ENCODE measurements at places on chromosomes 13 and 19.

GRCh38 chr13:102784483-102784882, 10.9 kb upstream of the TEX30 start:
- DNase-seq, result no peak

DNA sequence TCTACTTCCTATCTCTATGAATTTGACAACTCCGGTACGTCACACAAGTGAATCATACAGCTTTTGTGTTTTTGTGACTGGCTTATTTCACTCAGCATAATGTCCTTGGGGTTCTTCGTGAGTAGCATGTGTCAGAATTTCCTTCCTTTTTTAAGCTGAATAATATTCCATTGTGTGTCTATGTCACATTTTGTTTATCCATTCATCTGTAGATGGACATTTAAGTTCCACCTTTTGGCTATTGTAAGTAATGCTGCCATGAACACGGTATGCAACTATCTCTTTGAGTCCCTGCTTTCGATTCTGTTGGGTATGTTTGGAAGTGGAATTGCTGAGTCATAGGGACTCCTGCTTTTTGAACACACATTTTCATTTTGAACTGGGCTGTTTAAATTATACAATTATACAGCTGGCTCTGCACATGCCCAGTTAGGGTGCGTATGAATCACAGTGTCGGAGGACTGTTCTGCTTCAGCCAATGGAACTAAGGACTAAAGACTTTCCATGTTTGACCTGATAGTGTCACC, 43.0 kb upstream of the C13orf42 start:
- DNase-seq, result peak; percentile 1

GRCh38 chr13:96544957-96545356, 449.3 kb downstream of the OXGR1 start:
- DNase-seq, result no peak

- no peak for DNase-seq
These were observed 470.7 kb downstream of the TSHZ3 start for GRCh38 chr19:30878495-30878894.

DNA sequence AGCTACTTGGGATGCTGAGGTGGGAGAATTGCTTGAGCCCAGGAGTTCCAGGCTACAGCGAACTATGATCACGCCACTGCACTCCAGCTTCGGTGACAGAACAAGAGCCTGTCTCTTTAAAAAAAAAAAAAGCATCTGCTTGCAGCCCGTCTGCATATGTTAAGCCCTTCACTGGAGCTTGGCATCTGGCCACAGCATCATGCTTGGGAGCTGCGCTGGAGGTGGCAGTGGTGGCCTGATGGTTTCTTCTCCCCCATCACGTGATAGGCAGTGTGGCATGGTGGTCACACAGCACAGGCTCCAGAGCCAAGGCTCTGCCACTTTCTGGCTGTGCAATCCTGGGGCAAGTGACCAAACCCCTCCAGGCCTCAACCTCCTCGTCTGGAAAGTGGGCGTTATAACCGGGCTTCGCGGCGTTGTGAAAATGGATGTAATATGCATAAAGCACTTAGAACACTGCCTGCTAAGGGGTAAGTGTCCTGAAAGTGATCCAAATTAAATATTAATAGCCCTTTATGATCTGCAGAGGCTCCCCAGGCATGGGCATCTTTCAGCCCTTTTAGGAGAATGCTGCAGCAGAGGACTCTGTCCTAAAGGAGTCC, 24.4 kb downstream of the MARK4 start:
- DNase-seq, result no peak

GRCh38 chr13:57629391-57629804, 2.1 kb upstream of the PCDH17 start:
- peak; percentile 59 for DNase-seq

GRCh38 chr19:679418-680286, 3.5 kb downstream of the FSTL3 start:
- peak; percentile 44 for DNase-seq

GRCh38 chr19:28917621-28918020, 295.3 kb downstream of the UQCRFS1 start:
- no peak for DNase-seq

DNA sequence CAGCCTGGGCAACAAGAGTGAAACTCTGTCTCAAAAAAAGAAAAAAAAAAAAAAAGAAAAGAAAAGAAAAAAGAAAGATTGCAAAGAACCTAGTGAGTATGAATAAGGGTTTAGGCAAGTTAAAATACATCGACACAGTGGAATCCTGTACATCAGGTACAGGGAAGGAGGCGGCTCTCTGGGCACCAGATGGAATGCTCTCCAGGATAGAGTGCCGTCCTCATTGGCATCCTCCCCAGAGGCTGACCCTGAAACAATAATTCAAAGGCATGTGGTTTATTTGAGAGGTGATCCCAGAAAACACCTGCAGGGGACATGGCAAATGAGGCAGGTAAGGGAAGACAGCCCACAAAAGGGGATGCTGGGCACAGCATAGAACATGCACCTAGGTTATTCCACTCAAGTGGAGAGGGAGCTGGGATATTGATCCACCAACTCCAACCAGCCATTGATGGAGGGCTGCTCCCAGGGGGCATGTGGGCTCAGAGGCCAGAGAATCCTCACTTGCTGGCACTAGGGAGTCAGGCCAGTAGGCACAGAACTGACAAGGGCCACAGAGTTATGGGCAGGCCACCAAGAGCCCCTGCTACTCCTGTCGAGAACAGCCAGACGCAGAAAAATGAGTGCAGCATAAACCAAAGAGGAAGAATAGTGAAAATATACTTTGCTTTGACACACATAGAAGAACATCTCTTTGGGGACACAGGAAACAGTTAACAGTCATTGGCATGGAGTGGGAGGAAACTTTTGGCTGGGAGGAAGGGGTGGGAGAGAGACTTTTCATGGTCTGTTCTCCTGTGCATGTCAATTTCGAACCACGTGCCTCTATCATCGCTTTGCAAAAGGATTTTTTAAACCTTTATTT, 4.2 kb downstream of the TSPAN16 start:
- no peak for DNase-seq

- no peak for DNase-seq
These were observed 121.8 kb downstream of the RGCC start for GRCh38 chr13:41579168-41579567.

DNA sequence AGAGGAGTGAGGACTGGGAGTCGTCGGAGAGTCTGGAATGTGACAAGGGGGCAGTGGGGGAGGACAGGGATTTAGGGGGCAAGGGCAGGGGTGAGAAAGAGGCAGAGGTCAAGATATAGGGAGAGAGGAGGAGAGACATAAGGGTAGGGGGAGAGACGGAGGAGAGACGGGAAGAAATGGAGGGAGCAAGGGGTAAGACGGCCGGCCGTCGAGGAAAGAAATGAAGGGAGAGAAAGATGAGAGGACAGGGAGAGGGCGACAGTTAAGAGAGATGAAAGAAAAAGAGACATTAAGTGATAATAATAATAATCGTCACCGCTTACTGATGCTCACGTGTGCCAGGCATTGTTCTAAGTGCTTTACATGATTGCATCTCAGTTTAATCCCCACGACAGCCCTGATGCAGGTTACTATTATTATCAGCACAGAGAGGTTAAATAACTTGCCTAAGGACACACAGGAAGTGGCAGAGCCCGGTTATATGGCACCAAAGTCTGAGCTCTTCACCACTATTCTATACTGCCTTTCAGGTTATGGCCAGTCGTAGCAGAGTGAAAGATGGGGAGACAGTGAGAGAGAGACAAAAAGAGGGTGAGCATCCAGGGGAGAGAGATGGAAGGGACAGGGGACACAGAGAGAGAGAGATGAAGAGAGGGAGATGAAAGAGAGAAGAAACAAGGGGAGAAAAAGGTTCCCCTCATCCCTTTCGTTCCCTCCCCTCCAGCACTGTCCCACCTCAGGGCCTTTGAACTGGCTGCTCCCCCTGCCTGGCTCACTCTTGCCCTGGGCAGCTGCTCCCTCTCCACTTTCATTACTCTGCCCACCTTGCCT, 13.6 kb downstream of the C19orf81 start:
- no peak for DNase-seq

DNA sequence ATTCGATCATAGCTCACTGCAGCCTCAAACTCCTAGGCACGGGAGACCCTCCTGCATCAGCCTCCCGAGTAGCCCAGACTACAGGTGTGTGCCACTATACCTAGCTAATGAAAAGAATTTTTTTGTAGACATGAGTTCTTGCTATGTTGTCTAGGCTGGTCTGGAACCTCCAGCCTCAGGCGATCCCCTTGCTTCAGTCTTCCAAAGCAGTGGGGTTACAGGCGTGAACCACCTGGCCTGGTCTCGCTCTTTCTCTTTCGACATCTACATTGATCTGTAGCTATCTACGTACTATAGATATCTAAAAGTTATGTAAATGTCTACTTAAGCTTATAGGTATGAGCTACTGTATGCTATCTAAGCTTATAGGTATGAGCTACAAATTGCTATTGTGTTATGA, 32.4 kb downstream of the NUMBL start:
- no peak for DNase-seq

- DNase-seq, result no peak
These were observed at the start of gene GRIN3B for GRCh38 chr19:1000095-1000494. GRIN3B (plus strand) TSS chr19:1000419; CDS start chr19:1000438, 19 bp downstream.

DNA sequence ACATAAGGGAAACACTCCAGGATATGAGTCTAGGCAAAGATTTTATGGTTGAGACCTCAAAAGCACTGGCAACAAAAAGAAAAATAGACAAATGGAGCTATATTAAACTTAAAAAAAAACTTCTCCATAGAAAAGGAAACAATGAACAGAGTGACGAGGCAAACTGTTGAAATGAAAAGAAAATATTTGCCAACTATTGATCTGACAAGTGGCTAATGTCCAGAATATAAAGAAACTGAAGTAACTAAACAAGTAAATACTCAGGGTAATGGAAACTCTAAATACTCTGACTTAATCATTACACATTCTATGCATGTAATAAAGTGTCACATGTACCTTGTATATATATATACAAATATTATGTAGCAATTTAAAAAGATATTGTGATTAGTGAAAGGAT, 562.5 kb downstream of the GPC5 start:
- DNase-seq, result no peak

DNA sequence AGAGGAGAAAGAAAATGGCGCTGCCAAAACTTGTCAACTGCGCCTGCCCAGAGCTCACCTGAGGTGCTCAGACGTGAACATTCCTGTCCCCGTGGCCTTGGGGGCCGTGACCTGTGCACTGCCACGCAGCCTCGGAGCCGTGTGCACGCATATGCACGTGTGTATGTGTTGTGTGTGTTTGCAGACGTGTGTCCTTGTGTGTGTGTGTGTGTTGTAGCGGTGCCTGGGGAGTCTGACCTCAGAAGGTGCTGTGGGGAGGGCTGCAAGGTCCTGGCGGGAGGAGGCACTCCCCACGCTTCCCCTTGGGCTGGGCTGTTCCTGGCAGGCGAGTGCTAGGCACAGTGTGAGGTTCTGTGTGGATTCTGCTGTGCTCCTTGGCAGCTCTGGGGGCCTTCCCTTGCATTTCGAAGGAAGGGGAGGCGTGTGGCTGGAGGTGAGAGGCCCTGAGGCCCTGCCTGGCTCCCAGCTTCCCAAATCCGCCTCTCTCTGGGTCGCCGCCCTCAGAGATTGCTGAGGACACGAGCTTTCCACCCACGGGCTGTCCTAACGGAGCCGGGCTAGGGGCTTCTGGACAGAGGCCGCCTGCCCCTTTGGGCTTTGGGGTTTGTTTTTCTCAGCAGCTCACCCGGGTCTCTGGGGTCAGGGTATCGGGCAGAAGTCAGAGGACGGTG, 4.5 kb downstream of the BSG start:
- no peak for DNase-seq

DNA sequence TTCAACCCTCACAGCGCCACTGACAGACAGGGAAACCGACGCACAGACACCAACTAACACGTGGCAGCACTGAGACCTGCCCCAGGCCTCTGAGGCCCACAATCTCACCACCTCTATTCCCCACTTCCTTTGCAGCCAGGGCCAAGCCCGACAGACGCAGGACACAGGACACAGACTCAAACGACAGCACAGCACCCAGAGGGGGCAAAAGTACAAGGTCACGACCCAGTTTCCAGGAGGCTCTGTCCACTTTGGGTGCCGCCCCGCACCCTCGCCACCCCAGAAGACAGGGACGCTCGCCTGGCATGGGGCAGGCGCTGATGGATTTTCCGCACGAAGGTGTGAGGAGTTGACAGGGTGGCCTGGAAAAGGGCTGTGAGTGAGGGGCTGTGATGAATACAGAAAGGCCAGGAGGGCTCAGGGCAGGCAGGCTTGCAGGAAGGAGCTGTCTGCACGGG, 48.8 kb downstream of the MLLT1 start:
- no peak for DNase-seq

GRCh38 chr13:80166352-80166751, 174.6 kb downstream of the SPRY2 start:
- no peak for DNase-seq

DNA sequence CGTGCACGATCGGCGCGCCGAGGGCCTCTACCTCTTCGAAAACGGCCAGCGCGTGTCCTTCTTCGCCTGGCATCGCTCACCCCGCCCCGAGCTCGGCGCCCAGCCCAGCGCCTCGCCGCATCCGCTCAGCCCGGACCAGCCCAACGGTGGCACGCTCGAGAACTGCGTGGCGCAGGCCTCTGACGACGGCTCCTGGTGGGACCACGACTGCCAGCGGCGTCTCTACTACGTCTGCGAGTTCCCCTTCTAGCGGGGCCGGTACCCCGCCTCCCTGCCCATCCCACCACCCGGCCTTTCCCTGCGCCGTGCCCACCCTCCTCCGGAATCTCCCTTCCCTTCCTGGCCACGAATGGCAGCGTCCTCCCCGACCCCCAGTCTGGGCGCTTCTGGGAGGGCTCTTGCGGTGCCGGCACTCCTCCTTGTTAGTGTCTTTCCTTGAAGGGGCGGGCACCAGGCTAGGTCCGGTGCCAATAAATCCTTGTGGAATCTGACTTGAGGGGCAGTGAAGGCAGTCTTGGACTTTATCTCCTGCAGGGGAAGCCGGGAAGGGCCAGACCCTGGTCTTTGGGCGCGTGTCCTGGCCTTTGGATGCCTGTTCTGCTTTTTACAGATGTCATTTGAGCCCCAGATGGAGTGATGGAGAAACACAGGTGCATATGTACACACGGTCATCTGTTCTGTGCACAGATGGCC, 2.2 kb downstream of the CLEC11A start:
- DNase-seq, result no peak

DNA sequence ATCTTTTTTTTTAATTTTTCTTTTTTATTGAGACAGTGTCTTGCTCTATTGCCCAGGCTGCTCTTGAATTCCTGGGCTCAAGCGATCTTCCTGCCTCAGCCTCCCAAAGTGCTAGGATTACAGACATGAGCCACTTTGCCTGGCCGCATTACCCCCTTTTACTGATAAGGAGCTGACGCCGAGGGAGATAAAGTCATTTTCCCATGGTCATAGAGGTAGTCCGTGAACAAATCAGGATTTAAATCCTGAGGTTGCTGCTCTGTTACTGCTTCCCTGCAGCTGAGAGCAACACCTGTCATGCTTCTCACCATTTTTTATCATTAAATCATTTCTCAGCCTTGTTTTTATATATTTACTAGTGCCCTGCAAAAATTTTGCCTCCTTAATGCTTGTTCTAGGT, 7.4 kb downstream of the CYSLTR2 start:
- no peak for DNase-seq

Data from occipital lobe (tissue), 3 donors.